HCT116 (cell line): ENCODE measurements at places on chromosomes 1 and 21. TPM values are rescaled to one million over a fixed set of nuclear protein-coding genes. Genes with fewer than 3 reads are reported as not detected.
A peak's percentile ranks its signal among the peaks of the same experiment; 100 is the strongest.

DNA sequence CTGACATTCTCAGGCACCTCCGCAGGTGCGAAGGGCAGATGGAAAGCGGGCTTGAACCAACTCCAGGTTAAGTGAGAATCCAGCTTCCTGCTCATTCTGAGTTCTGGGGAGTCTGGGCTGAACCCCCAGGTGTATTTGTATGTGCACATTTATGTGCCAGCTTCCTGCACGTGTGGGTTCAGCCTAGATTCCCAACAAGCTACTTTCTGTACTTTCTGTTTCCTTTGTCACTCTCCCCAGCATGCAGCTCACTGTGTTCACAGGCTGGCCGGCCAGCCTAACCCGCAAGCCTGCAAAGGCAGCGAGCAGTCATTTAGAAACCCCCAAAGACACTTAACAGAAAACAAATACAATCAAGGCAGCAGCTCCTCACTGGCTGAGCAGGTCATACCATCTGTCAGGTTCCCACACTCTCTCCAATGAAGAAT, 1.3 kb upstream of the IL19 start:
- no peaks in the 10 kb centered on the region for H3K4me1 ChIP-seq
- H3K36me3 ChIP-seq, result no peaks in the 10 kb centered on the region
- H3K27me3 ChIP-seq, result peaks cover 12% of the 10 kb centered on the region; the same call in 1 of the 2 replicates
- H3K27ac ChIP-seq, result no peak overlapping the region

- no peak overlapping the region for H3K4me3 ChIP-seq
- H3K27ac ChIP-seq, result no peak overlapping the region
- no peaks in the 10 kb centered on the region for H3K36me3 ChIP-seq
- H3K27me3 ChIP-seq, result no peaks in the 10 kb centered on the region
Observed at GRCh38 chr1:201662646-201663045, 123.7 kb downstream of the NAV1 start.

- H3K4me3 ChIP-seq, result no peak overlapping the region
- H3K27ac ChIP-seq, result no peak overlapping the region
- peaks cover 2% of the 10 kb centered on the region for H3K36me3 ChIP-seq
Observed at GRCh38 chr1:101017448-101017847, 8.1 kb downstream of the DPH5 start.

DNA sequence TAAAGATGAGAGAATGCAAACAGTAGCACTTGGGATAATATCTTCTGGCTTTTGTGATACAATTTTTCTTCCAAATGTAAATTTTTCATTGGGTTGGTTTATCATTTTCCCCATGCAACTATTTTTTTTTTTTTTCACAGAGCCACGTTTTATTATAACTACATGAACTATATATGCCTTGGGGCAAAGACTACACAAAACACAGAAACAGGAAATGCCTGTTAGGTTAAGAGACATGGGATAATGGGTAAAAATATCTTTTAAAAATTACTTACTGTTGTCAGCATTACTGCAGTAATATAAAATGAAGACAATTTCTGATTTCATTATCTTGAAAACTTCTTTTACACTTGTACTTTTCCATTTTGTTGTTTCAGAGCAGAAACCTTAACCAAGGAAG, 74.6 kb downstream of the DISP1 start:
- no peaks in the 10 kb centered on the region for H3K36me3 ChIP-seq
- H3K27ac ChIP-seq, result no peak overlapping the region
- no peaks in the 10 kb centered on the region for H3K27me3 ChIP-seq

- no peaks in the 10 kb centered on the region for H3K4me1 ChIP-seq
- H3K36me3 ChIP-seq, result no peaks in the 10 kb centered on the region
- no peak overlapping the region for H3K4me3 ChIP-seq
- H3K27me3 ChIP-seq, result peaks cover 5% of the 10 kb centered on the region; the same call in 1 of the 2 replicates
Observed at GRCh38 chr1:228727681-228728171, 7.6 kb upstream of the RHOU start.

DNA sequence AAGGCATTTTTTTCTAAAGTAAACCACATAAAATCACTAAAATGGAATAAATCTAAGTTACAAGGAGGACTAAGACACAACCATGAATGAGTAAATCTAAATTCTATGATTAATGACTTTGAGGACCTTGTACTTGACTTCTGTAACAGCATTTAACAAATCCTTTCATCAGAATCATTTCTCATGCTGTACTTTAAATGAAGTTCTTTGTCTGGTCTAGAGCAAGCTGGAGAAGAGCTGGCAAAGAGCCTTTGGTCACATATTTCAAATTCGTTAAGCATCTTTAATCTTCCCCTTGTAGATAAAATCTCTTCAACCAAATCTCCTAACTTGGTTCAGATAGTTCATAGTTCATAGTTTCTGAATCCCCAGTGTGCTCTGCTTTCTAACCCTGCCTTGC, 405.4 kb downstream of the PTPRC start:
- no peak overlapping the region for H3K4me3 ChIP-seq
- H3K27me3 ChIP-seq, result no peaks in the 10 kb centered on the region
- no peak for DNase-seq
- no peak overlapping the region for H3K27ac ChIP-seq
- H3K4me1 ChIP-seq, result no peaks in the 10 kb centered on the region
- H3K36me3 ChIP-seq, result no peaks in the 10 kb centered on the region

GRCh38 chr1:221169447-221169889, 290.2 kb downstream of the HLX start:
- H3K4me3 ChIP-seq, result no peak overlapping the region
- no peaks in the 10 kb centered on the region for H3K4me1 ChIP-seq
- H3K27ac ChIP-seq, result no peak overlapping the region
- no peaks in the 10 kb centered on the region for H3K36me3 ChIP-seq
- H3K27me3 ChIP-seq, result no peaks in the 10 kb centered on the region

DNA sequence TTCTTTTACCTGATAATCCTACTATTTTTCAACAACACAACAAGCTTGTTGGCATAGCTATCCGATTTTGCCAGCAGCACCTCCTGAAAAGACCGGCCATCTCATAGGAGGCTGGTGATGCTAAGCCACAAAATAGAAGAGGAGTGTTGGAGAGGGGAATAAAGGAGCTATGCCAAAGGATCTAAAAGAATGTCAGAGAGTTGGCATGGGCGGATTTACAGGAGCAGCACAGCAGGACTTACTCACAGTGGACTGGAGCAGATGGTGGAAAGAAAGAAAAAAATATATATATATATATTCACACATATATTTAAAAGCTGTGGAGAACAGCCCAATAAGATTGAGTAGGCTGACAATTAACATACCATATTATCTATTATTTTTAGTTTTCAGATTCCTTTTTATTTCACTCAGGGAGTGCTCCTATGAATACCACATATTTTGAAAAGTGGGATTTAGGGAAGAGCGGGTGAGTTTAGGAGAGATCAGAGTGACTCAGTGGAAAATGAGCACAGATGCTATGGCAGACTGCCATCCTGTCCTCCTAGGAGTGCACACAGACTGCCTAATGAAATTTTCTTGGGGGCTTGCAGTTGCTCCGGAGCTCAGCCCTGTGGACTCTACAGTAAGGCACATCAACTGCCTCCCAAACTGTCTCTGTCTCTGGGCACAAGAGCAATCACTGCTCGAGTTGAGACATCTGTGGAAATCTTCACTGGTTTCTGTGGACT, 394.4 kb upstream of the CHRM3 start:
- no peak for DNase-seq
- H3K27me3 ChIP-seq, result no peaks in the 10 kb centered on the region
- H3K4me3 ChIP-seq, result no peak overlapping the region
- H3K36me3 ChIP-seq, result no peaks in the 10 kb centered on the region
- no peak overlapping the region for H3K27ac ChIP-seq

DNA sequence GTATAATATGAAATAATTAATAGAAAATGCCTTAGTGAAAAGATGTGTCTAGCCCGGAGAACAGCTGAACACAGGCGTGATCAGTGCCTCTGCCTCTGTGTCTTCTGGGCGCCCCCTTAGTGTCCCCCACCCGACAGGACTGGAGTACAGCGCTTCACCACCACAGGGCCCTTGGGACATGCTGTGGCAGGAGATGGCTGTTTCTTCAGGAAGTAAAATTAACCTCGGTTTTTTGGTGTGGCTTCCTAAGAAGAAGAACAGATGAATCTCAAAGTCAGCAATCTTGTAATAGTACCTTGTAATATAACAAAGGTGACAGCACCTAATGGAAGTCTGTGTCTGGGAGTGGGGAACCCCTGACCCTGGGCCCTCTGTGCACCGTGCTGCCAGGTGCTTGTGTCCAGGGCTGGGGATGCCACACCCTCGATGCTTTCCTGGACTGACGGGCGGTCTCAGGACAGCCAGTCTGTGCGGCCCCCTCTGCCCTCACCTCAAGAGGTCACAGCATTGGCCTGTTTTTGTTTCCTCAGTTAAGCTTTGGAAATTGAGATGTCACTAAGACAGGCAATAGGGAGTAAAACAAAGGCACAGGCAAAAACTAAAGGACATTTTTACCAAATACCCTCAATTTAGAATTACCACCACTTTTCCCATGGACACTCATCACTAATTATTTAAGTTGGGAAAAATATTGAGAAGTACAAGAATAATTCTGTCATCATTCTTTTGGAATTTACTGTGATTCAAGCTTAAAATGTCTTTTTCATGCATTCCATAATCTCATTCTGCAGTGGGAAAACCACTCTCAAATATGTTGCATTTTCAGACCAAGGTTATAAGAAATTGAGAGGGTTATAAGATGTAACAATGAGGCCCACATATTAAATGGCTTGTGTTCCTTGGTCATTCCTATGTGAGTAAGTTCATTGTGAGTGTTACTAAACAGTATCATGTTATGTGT, 79.3 kb downstream of the ADARB1 start:
- no peak for DNase-seq
- no peaks in the 10 kb centered on the region for H3K36me3 ChIP-seq
- peaks cover 8% of the 10 kb centered on the region; the same call in 1 of the 2 replicates for H3K4me1 ChIP-seq
- no peaks in the 10 kb centered on the region for H3K27me3 ChIP-seq
- no peak overlapping the region for H3K4me3 ChIP-seq

DNA sequence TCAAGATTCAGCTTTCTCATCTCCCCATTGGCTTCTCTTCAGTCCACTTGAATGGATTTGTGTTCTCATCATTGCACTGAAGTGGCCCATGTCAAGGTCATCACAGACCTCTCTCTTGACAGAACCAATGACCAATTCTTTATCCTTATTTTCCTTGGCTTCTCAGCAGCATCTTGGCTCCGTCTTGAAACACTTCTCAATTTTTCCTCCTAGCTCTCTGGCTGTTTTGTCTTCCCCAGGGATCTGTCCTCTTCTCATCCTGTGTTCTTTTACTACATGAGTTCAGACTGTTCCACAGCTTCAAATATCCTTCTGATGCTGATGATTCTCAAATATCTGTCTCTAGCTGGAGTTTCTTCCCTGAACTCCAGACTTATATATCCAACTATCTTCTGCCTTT, 78.6 kb downstream of the COLGALT2 start:
- no peaks in the 10 kb centered on the region for H3K27me3 ChIP-seq
- no peak overlapping the region for H3K27ac ChIP-seq
- no peak for DNase-seq

- no peak for DNase-seq
- H3K27ac ChIP-seq, result no peak overlapping the region
- no peaks in the 10 kb centered on the region for H3K36me3 ChIP-seq
- H3K4me3 ChIP-seq, result no peak overlapping the region
Observed at GRCh38 chr1:65734979-65735378, 57.7 kb upstream of the PDE4B start.

GRCh38 chr1:118902711-118903191, 85.4 kb downstream of the TBX15 start:
- H3K36me3 ChIP-seq, result no peaks in the 10 kb centered on the region
- H3K4me3 ChIP-seq, result no peak overlapping the region
- DNase-seq, result no peak
- H3K4me1 ChIP-seq, result no peaks in the 10 kb centered on the region
- no peak overlapping the region for H3K27ac ChIP-seq

GRCh38 chr1:15758953-15759661, 512 bp downstream of the FBLIM1 start:
- H3K4me1 ChIP-seq, result peaks cover 5% of the 10 kb centered on the region; the same call in 1 of the 2 replicates
- no peaks in the 10 kb centered on the region for H3K36me3 ChIP-seq
- H3K27me3 ChIP-seq, result no peaks in the 10 kb centered on the region
- H3K27ac ChIP-seq, result no peak overlapping the region

DNA sequence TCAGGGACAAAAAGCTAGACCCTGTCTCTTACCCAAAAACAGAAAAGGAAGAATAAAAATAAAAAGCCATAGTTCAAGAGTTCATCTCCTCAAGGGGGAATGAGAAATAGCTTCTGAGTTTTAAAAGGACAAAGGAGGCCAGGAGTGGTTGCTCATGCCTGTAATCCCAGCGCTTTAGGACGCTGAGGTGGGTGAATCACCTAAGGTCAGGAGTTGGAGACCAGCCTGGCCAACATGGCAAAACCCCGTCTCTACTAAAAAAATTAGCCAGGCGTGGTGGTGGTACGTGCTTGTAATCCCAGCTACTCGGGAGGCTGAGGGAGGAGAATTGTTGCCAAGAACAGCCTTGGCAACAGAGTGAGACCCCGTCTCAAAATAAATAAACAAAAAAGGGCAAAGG, 38.6 kb upstream of the CPLANE2 start:
- H3K36me3 ChIP-seq, result no peaks in the 10 kb centered on the region
- H3K27me3 ChIP-seq, result no peaks in the 10 kb centered on the region
- DNase-seq, result no peak

- no peak overlapping the region for H3K27ac ChIP-seq
- DNase-seq, result no peak
- no peaks in the 10 kb centered on the region for H3K36me3 ChIP-seq
- H3K4me3 ChIP-seq, result no peak overlapping the region
- peaks cover 22% of the 10 kb centered on the region for H3K4me1 ChIP-seq
Observed at GRCh38 chr1:81174052-81174451, 626.7 kb upstream of the ADGRL2 start.

- H3K27ac ChIP-seq, result peak overlapping the region; percentile 54
- H3K4me3 ChIP-seq, result 0 out of 2 replicates have a peak overlapping the region, but pooled peaks have one; percentile 1
- H3K4me1 ChIP-seq, result peaks cover 6% of the 10 kb centered on the region; the same call in 1 of the 2 replicates
- peaks cover 28% of the 10 kb centered on the region for H3K36me3 ChIP-seq
- DNase-seq, result no peak
Observed at GRCh38 chr1:36350659-36351226, 27.3 kb upstream of the EVA1B start.

DNA sequence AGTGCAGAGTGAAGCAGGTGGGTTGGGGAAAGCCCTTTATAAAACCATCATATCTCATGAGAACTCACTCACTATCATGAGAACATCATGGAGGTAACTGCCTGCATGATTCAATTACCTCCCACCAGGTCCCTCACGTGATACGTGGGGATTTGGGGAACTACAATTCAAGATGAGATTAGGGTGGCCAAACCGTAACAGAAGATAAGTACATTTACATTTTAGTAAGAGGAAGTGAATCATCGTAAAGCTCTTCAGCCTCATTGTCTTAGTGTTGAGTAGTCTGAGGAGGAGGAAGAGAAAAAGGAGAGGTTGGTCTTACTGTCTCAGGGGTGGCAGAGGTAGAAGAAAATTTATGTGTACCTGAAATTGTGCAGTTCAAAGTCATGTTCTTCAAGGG, 1053.4 kb upstream of the ADGRL4 start:
- no peaks in the 10 kb centered on the region for H3K36me3 ChIP-seq
- H3K4me1 ChIP-seq, result no peaks in the 10 kb centered on the region
- no peak overlapping the region for H3K4me3 ChIP-seq
- no peaks in the 10 kb centered on the region for H3K27me3 ChIP-seq
- DNase-seq, result no peak

The AIRE gene
- total RNA-seq, result not detected

The TTC39A gene
- total RNA-seq, result 15.4 TPM

The SLC30A2 gene
- not detected for total RNA-seq

The PTPN22 gene
- total RNA-seq, result 0.17 TPM

The PAQR6 gene
- total RNA-seq, result 10.9 TPM

The HTR6 gene
- 0.57 TPM for total RNA-seq

The LYPD8 gene
- total RNA-seq, result not detected

The RPE65 gene
- not detected for total RNA-seq
